Fibroblast of skin of back (primary cell): ENCODE measurements at places on chromosomes 4 and X.
A peak's percentile ranks its signal among the peaks of the same experiment; 100 is the strongest.

GRCh38 chrX:24761306-24761705, 67.6 kb downstream of the POLA1 start:
- DNase-seq = peak; percentile 6

DNA sequence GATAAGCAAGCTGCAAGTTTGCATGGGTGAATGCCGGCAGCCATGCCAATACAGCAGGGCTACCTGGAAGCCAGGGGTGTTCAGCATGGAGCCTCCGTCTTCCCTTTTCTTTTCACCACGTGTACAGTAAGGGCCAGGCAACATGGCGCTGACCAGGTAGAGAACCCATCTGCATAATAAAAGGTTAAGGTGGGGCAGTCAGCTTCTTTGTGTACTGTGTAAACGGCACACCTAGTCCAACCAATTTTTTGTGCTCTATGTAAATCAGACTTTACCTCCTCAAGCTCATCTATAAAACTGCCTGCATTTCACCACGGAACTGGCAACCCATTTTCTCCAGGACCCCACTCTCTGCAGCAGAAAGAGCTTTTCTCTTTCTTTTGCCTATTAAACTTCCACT, 286.8 kb upstream of the VCX3A start:
- DNase-seq = no peak

DNA sequence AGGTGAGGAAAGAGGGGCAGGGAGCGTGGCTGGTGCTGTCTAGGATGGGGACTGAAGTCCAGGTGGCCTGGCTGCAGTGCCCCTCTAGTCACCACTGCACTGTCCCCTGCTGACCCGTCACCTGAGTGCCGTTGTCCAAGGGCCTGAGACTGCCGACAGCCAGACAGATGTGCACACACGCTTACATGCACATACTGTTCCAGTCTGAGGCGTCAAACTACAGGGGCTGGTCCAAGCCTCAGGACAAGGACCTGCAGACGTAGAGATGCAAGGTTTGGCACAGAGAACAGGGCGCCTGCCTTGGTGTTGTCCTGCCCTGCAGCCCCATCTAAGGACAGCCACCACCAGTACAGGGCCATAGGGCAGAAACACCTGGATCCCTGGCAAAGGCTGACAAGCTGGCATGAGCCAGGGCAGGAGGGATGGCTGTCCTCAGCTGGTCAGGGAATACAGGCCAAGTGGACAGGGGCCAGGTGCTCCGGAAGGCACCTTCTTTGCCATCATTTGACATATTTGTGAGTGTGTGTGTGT, 1.7 kb downstream of the SLC2A9 start:
- DNase-seq = no peak

DNA sequence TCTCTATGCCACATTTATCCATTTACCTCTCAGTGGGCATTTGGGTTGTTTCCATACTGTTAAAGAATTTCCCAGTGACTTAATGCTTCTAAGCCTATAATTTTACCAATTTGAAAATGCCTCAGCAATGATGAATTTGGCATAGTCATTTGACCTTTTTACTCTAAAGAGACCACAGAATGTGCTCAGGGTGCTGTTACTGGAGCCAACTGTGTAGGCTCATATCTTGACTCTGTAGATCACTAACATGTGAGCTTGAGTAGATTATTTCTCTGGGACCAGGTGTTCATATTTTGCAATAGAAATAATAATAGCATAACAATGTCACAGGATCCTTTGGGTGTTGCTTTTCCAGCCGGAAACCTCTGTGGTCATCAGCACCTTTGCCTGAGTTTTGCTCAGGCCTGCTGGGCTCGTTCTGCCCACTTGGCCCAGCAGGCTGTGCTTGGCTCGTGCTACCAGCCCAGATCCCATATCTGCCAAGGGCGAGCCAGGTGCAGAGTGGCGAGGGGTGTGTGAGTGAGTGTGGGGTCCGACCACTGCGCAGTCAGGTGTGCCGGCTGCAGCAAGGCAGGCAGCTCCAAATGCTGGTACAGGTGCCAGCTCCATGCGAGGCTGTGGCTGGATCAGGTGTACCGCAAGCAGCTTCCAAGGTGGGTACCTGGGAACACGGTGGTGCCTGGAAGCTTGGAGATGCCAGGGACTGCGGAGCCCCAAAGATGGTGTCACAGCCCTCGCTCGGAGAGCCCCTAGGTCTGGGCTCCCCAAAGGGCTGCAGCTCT, 70.6 kb upstream of the ANK2 start:
- peak; percentile 24 for DNase-seq

- DNase-seq = no peak
Observed at GRCh38 chr4:145883101-145883694, 55.4 kb downstream of the ZNF827 start.

GRCh38 chr4:10074767-10075105, 41.9 kb downstream of the WDR1 start:
- DNase-seq = peak; percentile 67

DNA sequence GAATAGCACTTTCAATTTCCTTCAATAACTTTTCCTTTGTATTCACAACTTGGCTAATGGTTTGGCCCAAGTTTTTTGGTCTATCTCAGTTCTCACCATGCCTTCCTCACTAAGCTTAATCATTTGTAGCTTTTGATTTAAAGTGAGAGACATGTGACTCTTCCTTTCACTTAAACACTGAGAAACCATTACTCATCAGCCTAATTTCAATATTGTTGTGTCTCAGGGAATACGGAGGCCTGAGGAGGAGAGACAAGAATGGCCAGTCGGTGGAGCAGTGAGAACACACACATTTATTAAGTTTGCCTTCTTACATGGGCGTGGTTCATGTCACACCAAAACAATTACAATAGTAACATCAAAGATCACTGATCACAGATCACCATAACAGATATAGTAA, 56.7 kb downstream of the TSPAN5 start:
- DNase-seq = peak; percentile 43

GRCh38 chr4:68871809-68872642, 56.2 kb downstream of the UGT2B10 start:
- no peak for DNase-seq

DNA sequence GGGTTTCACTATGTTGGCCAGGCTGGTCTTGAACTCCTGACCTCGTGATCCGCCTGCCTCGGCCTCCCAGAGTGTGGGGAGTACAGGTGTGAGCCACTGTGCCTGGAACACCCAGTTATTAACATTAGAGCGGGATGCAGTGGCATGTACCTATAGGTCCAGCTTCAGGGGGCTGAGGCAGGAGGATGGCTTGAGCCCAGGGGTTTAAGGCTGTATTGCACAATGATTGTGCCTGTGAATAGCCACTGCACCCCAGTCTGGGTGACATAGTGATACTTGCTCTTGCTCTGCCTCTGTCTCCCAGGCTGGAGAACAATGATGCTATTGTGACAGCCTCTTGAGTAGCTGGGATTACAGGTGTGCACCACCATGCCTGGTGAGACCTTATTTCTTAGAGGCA, 39.8 kb downstream of the FAM193A start:
- DNase-seq = no peak

GRCh38 chrX:115583496-115584004, 22.6 kb downstream of the PLS3 start:
- peak; percentile 72 for DNase-seq

DNA sequence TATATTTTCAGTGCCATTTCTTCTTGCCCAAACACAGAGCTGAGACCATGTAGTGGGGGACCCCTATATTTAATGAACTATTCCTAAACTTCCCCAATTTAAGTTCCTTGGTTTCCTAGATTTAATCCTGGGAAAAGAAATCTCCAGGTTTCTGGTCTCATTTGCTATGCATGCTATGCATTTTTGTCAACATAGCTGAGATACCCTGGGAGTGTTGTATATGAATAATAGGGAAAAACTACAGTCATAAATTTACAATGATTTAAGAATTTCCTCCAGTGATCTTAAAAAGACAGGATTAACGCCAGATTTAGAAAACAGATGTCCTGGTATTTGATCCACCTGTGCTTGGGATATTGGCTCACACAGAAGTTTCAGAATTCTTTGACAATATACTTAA, 136.8 kb upstream of the RAPGEF2 start:
- DNase-seq = peak; percentile 48

GRCh38 chr4:110062166-110062565, 136.2 kb downstream of the ELOVL6 start:
- DNase-seq = no peak

DNA sequence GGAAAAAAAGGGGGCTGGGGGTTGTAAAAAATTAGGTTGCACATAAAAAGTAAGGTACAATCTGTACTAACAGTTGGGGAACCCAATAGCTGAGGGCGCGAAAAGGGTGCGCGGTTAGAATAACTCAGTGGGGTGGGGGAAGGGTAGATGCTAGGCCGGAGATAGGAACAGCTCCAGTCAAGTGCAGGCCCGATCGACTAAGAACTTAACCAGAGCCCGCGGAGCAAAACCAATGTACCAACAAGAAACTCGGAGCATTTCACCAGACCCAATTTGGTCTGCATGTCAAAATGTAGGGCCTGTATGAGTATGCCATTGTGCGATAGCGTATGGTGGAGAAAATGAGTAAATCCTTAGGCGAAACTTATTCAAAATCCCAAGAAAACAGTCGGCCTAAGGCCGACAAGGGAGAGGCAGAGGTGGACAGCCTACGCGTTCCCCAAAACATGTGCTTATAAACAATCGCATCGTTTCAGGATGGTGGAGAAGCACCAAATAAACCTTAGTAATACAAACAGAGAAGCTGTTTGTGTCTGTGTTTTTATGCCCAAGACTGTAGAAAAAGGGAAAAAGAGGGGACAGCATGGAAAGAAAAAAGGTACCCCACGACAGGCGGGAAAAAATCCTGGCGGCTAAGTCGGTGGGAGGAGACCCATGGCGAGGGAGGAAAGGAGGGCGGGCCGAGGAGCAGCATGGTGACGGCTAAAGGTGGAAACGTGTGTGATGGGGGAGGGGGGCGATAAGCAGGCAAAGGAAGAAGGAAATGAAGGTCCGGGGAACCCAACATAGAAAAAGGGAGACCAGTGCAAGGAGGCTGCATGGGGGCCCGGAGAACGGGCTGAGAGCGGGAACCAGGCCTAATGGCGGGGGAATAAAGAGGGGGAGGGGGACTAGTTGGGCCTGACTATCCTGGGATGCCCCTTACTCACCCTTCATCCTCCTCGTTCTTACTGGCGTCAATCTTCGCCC, 990 bp downstream of the HNRNPD start:
- peak; percentile 76 for DNase-seq

- DNase-seq = peak; percentile 79
Observed at GRCh38 chr4:138090150-138090917, 151.8 kb downstream of the SLC7A11 start.
